LHCN-M2 (cell line): ENCODE measurements at places on chromosomes 11 and 22.
A peak's percentile ranks its signal among the peaks of the same experiment; 100 is the strongest.

GRCh38 chr22:17795661-17796548 is 21.6 kb upstream of the BID start:
- DNase-seq, result no peak

DNA sequence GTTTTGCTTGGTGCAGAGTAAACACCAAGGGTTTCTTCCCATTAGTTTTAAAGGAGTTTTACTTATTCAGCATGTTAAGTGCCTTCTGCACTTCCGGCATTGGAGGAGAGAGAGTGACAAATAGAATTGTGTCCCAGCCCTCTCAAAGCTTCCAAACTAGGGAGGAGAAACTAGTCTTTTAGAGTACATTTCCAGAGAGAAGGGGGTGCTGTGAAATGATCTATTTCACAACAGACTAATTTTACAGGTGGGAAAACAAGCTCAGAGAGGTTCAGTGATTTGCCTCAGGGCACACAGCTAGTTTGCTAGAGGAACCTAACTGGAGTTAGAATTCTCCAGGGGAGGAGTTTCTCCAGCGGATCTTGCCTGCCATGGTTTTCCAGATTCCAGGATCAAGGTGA is 12.6 kb downstream of the MPST start:
- no peak for DNase-seq

DNA sequence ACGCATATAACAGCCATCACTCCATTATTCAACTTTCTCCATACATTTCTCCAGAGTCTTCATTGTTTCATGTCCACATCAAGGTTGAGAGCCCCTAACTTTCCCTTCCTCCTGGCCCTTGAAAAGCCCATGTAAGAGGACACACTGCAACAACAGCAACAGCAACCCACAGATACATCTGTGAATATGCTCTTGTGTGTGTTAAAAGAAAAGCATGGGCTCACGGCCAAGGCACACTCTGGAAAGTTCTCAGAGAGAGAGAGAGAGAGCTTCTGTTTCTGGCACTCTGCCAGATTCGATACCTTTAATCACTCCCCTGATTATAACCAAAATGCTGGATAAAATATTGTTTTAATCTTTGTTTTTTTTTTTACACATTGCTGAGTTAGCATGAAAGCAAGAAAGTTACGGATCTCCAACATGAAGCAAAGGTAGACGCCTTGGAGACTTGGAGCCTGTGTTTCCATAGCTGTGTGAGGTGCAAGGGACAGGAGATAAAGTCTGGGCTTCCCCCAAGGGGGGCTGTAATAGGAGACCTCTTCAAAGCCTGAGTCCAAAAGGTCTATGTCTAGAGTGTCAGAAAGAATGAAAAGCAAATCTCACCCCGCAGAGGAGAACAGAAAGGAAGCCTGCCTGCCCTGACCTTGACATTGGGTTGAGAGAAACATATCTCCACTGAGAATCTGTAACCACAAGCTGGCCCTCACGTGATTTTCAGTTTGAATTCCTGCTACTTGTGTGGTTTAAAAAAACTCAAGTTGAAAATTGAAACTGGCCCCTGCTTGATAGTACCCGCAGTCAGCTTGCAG is 33.7 kb upstream of the MPPED1 start:
- DNase-seq, result peak; percentile 12

DNA sequence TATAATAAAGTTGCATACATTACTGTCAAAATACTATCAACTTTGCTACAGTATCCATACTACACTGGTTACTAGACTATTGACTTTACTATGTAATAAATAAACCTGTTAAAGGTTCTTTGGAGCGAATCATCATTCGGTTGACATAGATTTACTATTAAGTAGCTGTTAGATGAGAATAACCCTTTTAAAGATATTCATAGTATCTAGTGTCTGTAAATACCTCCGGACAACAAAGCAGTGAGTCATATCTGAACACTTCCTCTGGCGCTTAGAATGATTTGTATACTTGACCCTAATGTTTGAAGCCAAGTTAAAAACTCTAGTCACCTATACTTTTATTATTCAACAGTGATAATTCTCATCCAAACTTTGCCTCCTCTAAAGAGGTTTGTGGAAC is 84.7 kb downstream of the MSANTD4 start:
- peak; percentile 60 for DNase-seq

DNA sequence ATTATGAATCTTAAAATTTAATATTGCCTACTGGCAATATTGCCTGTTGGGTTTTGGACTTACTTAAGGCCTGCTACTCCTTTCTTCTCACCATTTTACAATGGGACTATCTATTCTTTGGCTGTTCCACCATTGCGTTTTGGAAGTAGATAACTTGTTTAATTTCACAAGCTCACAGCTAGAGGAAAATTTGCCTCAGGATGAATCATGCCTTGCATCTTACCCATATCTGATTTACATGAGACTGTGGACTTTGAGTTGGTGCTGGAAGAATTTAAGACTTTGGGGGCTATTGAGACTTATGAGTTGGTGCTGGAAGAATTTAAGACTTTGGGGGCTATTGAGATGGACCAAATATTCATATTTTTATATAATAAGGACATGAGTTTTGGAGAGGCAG is 662.6 kb downstream of the METTL15 start:
- no peak for DNase-seq

GRCh38 chr11:47656260-47656885 is 14.0 kb upstream of the MTCH2 start:
- DNase-seq, result no peak

DNA sequence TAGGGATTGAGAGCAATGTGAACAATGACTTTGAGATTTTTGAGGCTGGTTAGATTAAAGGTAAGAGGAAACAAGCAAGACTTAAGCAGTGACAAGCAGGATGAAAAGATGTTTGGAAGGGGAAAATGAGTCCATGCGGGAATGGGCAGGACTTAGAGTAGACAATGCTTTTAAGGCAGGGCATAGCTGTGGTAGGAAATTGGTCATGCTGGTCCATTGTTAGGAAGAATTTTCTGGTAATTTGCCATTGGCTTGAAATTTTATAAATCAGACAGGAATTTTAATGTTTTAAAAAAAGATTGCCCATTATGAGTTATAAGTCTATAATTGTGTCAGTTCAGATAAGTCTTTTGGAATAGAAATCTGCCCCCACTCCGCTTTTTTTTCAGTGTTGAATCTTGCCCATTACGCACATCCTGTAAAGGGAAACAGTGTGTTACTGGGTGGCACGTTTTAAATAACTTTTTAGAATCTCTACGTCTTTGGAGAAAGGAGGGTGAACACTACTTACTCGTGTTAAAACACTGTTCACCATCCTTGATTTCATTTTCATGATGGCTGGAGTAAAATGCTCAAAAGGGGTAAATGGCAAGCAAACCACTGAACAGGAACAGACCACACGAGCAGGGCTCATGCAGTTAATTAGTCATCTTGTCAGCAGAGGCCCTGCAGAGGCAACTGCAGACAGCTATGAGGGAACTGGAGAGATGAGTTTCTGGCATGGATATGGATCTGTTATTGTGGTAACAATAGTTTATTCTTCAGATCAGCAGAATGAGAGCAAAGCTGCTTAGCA is 25.0 kb downstream of the SWAP70 start:
- peak; percentile 88 for DNase-seq

DNA sequence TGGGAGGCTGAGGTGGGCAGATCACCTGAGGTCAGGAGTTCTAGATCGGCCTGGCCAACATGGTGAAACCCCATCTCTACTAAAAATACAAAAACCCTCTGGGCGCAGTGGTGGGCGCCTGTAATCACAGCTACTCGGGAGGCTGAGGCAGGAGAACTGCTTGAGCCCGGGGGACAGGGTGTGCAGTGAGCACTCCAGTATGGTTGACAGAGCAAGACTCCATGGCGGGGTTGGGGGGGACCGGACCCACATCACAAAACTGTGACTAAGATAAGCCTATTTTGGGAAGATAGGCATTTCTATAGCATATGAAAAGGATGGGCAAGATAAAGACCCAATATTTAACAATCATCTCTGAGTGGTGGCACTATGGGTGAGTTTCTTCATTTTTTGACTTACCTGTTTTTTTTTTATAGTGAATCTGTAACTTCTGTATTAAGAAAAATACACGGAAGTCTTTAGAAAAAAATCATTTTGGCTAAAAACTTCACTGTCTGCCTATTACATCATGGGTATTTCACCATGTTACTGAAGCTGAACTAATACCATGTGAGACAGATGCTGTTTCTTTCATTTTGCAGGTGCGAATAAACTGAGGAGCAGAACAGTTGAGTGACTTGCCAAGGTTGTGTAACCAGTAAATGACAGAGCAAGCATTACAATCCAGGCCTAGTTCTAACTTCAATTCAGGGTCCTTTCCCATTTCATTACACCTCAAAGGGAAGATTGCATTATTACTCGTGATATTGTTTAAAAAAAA is 2.5 kb downstream of the CELF1 start:
- DNase-seq, result no peak

DNA sequence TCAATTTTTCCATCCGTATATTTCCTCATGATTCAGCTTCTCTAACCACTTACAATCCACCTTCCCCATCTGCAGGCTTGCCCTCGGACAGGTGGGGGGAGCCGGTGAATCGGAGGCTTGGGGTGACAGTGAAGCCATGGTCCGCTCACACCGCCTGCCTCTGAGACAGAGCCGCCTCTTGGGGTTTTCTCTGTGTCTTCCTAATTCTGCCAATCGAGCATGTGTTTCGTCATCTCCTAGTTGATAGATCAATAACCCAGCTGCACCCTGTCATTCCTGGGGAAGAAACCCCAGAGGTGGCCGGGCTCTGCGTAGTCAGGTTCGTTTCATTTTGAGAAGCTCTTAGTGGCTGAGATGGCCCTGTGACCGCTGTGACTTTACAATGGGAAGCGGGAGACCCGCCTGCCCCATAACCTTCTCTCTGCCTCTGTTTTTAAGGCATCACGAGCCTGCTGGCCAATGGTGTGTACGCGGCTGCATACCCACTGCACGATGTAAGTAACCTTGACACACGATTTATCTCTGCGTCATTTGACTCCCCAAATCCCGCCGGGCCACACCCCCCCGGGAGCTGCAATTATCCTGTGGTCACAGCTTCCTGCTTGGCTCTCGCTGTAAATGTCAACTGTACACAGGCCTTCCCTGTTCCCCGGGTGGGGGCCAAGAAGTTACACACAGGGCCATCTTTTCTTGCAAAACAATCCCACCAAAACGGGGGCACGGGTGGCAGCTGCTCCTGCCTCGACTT is 33.3 kb downstream of the ANO1 start:
- DNase-seq, result peak; percentile 42

GRCh38 chr11:124841840-124842239 is 23.4 kb upstream of the ROBO3 start:
- DNase-seq, result no peak

DNA sequence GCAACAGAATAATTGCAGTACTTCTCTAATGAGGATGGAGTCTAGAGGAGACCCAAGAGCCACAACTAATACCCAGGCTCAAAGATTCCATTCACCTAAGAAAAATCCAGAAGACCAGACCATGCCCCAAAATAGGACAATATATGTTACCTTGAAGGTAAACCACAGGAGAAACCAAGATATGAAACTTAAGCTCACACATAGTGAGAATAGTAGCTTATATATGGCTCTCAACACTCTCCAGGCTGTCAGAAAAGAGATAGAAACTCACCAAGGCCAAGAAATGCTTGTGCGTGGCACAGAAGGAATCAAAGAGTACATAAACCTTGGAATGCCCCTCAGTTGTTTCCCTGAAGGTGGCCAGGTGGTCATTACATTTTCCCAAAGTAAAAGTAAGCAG is 9.1 kb downstream of the FAM111A start:
- no peak for DNase-seq

DNA sequence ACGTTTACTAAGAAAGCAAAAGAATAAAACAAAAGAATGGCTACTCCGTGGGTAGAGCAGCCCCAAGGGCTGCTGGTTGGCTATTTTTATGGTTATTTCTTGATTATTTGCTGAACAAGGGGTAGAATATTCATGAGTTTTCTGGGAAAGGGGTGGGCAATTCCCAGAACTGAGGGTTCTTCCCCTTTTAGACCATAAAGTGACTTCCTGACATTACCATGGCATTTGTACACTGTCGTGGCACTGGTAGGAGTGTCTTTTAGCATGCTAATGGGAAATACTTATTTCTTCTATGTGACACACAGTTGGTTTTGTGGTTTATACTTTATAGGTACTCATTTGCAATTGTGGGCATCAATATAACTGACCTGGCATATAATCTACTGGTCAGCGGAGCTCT is 56.3 kb downstream of the SLN start:
- no peak for DNase-seq

GRCh38 chr11:112581747-112582146 is 321.1 kb upstream of the PLET1 start:
- peak; percentile 75 for DNase-seq

DNA sequence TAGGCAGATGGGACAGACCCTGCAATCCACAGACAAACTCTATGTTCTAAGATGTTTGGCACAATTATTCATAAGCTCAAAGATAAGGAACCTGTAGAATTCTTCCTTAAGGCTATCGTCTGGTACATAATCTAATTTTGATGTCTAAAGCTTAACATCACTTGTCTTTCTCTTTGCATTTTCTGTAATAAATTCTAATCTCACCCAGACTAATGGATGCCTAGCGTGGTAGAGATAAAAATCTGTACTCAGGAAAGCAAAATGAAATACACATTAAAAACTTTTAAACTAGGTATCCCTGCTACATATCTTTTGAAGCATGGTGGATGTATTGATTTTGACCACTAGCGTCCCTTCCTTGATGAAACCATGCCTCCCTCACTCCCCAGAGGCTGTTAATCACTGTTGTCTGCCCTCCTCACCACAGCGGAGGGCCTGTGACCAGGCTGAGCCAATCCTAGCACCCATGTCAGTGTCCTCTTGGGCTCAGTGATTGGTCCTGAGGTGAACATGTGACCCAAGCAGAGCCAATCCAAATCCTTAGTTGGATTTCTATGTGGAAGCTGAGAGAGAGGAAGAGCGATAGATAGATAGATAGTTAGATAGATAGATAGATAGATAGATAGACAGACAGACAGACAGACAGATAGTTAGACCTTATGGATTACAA is 82.2 kb upstream of the GRK3 start:
- DNase-seq, result no peak

- no peak for DNase-seq
These were observed 10.4 kb downstream of the JAML start for GRCh38 chr11:118214210-118214914.

DNA sequence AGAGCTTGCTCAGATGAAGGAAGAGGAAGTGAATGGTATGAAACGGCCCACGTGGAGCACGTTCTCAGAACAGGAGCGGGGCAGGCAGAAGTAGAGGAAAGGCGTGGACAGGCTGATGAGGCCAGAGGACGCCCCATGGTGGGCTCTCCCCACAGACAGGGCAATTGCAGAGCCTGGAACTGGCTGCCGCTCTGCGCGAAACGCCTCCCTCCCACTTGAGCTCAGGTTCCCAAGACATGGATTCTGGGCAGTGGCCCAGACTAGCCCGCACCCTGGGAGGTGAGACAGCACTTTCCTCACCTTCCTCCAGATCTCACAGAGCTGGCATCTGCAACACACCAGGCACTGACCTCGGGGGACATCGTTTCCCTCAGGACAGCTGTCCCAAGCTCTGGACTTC is 117.6 kb downstream of the PHF21B start:
- no peak for DNase-seq
